NCI-H2227 treated with DMSO at 0.1 percent for 48 hours (cell line): ENCODE measurements at places on chromosomes 12 and 14.

- no peak for DNase-seq
Measured at GRCh38 chr14:55084401-55085059, 33.1 kb downstream of the MAPK1IP1L start.

- no peak for DNase-seq
Measured at GRCh38 chr12:96045566-96045965, 10.2 kb upstream of the LTA4H start.

DNA sequence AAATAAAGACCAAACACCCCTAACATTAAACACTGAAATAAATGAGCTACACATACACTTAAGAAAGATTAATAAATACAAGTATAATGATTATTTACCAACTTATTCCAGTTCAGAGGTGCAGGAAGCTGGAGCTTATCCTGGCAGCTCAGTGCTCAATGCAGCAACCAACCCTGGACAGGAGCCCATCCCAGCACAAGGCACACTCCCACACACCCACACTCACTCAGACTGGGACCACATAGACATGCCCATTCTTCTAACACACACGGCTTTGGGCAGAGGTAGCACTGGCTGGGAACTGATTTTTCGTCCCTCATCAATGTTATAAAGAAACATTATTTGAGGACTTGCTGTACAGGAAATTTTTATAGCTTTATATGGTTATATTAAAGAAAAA is 797.4 kb downstream of the RPS29 start:
- no peak for DNase-seq

DNA sequence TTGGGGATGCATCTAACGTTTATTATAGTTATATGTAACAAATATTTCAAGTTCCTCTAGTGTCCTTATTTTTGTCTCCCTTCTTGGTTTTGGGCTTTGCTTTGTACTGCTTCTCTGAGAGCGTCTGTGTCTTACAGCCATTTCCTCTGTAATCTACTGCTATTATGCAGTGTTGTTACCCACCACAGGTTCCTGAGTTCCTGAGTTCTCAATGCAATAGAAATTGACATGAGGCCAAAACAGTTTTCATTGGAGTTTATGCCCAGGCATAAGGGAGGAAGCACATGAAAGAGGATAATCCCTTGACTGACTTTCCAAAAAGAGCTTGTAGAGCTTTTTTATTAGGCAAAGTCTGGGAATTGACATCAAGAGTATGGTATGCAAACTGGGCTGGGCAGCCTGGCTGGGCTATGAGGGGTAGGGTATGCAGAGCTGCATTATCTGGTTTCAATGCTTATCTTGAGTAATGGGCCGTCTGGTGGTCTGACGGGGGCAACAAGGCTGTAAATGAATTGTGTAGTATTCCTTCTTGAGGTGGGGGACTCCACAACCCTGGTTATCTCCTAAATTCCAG is 722.5 kb upstream of the ATXN7L3B start:
- DNase-seq: no peak

DNA sequence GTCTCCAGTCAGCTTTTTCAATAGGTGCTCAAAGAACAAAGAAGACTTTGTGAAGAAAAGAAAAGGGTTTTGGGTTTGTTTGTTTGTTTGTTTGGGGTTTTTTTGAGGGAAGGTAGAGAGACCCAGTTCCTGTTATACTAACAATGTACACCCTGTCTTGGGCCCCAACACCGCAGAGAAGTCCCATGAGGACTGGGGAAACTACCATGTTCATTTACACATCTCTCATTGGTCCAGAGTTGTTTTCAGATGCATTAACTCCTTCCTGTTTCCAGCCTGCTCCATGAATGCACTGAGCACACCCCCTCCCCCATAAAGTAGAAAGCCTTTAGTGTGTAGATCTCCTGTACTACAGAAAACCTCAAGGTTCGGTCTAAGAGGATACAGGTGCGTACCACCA is 51.1 kb upstream of the SLC8A3 start:
- no peak for DNase-seq

DNA sequence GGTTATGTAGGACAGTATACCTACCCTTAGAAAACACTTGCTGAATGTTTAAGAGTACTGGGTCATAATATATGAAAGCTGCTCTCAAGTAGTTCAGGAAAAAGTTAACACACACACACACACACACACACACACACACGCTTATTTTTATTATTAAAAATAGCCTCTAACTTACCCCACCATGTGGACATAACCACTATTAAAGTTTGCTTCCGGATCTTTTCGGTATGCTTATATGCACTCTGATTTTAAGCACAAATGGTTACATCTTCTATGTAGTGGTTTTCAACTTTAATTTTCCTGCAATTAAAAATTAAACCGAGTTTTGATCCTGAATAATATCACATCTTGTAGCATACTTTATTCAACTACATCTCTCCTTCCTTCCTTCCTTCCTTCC is 84.9 kb upstream of the TRAF3 start:
- no peak for DNase-seq

- no peak for DNase-seq
Measured at GRCh38 chr14:33386781-33387180, 448.1 kb downstream of the NPAS3 start.

- DNase-seq: no peak
Measured at GRCh38 chr12:26052652-26053051, 72.2 kb downstream of the BHLHE41 start.

GRCh38 chr14:68639758-68640574 is 152.9 kb downstream of the ZFP36L1 start:
- no peak for DNase-seq

DNA sequence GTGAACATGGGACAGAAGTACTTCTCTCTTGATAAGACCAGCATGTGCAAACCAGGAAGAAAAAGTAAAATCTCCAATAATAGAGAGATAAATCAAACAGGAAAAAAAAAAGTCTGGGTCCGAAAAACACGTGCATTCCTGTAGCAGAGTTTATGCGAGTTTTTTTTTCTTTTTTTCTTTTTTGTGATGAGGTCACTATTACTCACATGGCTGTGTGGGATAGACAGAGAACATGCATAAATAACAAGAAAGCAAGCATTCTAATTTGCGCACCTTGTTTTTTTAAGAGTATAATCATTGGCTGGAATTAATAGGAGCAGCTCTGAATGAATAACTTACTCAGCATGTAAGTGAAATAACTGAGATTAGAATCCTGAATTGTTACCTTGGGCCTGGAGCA is 91.9 kb upstream of the CPM start:
- DNase-seq: no peak

DNA sequence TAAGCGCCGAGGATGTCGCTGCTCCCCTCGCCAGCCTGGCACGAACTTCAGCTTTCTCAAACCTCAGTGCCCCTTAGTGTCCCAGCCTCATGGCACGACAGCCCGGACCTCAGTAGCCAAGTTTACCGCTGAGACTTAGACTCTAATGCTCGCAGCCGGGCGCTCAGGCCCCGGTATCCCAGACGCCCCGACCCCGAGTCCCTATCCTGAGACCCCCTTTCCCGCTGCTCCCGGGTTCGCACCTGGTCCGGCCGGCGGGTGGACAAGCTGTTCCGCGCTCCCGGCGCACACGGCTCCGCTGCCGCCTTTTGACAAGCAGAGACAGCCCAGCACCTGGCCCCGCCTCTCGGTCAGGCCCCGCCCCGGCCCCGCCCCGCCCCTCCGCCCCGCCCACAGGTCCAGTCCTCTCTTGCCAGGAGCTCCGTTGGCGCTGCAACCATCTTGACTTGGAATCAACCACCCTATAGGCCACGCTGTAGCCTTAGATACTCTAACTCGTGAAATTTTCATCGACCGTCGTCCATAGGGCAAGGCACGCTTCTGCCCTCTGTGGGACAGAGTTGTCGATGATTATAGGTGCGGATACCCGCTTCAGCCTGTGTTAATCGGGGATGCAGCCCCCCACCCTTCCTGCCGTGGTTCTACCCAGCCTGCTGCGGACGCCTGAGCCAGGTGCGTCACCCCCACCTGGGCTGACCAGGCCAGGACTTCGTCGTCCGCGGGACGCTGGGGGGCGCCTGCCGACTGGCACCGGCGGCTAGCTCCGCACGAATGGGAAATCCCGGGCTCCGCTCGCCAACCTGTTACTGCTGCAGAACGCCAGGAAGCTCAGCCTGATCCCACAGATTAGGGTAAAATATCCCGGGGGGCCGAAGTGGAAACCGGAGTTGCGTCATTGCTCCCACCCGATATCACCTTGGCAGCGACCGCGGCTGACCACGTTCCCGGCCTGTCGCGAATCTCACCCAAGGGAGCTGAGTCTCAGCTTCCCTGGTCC is at the start of gene VDR:
Gene VDR (minus strand): TSS at position 282 of the 997 bp plus-strand sequence. CDS start 25,881 bp downstream, outside the sequence.
- DNase-seq: peak; percentile 65

DNA sequence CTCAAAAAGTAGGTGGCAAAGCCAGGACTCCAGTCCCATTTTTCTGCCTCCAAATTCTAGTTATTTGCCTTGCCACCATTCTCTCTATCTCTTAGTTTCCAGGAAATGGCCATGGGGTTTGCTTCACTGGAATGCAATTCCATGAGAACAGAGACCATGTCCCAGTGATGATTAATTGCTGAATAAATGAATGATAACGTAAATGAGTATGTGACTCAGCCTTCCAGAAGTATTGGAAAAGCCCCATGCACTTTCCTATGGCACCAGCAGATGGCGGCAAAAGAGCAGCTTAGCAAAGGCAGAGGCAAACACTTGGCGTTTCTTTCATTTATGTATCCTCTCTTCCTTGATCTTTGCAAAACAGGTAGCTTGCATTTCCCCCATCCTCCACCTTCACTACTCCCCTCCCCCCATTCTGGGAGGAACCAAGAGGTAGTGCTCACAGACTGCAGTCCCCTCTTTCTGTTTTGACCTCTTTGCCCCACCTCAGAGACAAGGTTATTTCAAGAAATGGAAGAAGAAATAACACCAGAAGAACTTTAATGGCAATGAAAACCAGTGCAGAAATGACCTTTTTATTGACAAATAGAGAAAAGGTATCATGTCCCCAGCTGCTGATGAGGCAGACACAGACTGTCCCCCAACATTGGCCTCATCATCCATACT is 21.3 kb downstream of the TBX3 start:
- DNase-seq: peak; percentile 18

- no peak for DNase-seq
Measured at GRCh38 chr12:104057771-104058197, 6.5 kb upstream of the HCFC2 start.

DNA sequence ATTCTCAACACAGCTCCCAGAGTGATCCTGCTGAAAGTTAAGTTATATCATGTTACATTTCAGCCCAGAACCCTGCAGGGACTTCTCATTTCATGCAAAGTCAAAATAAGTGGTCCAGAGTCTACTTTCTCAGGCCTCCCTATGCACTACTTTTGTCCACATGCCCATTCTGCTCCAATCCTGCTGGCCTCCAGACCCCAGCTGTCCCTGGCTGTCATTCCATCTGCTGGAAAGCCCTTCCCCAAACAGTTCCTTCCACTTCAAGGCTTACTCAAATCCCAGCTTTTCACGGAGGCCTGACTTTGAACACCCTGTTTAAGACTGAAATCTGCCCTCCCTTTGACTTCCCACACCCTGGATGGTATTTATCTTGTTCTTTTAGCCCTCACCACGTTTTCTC is 109.8 kb upstream of the DNM1L start:
- no peak for DNase-seq

GRCh38 chr14:72754949-72755348 is 139.0 kb downstream of the DPF3 start:
- no peak for DNase-seq

DNA sequence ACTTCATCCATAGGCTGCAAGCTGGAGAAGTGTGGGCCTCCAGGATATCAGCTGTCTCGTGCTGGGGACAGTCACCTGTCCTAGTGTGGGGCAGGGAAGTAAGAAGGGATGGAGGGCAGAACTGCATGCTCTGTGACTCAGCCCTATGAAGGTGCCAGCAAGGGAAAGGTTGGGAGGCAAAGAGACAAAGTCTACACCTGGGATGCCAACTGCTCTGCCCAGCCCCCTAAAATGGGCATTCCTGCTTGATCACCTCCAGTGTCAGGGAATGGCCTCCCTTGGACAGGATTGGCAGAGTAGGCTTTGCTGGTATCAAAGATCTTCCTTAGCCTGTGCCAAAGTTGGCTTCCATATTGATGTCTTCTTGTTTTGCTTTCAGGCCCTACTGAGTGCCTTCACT is 335.0 kb downstream of the BCL11B start:
- DNase-seq: no peak

GRCh38 chr12:113396828-113397496 is 6.7 kb downstream of the SDS start:
- DNase-seq: no peak

- no peak for DNase-seq
Measured at GRCh38 chr12:53078425-53079225, 565 bp downstream of the SPRYD3 start.

DNA sequence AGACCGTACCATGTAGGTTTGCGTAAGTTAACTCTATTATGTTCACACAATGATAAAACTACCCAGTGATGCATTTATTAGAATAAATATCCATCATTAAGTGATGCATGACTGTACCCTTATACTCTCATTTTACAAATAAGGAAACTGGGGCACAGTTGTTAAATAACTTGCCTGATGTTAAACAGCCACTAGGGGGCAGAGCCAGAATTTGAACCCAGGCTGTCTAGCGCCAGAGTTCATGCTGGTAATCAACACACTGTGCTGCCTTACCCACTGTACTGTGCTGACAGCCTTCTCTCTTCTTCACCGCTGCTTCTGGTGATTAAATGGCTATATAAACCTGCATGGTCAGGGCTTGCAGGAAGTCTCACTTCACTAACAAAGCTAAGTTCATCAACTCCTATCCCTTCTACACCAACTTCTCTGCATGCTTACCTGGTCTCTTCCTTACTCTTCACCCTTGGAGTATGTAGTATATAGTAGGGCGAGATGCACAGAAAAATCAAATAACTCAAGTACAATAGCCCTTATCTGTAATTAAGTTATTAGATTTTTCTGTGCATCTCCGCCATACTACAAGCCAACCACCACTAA is 43.6 kb upstream of the APPL2 start:
- no peak for DNase-seq

DNA sequence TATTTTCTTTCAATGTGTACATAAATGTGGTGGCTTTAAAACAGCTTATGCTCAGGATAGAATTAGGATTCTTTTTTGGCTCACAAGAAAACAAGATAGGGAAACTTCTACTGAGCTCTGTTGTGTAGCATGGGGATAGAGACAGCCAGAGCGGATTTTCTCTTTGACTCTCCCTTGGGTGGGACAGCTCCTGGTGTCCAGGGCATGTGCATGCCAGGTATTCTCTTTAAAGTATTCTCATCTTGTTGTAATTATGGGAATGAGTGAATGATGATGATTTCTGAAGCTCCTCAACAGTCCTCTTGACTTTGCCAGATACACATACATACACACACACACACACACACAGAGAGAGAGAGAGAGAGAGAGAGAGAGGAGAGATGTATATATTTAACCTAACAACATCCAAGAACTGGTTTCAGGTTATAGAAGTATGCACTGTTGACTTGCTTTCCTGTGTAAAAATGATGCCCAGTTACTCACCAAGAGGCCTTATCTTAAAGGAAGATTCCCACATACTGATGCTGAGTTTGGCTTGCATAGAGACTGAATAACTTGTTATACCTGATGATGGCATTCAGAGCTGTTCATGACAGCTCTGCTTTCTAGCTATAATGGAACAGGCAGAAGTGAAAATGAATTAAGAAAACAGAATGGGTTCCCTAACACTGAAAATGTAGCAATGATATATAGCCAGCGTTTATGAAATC is 387.5 kb downstream of the EGLN3 start:
- no peak for DNase-seq

GRCh38 chr14:37019488-37019887 is 152.9 kb downstream of the SLC25A21 start:
- no peak for DNase-seq
